ENCODE measurements at places on chromosomes 6 and 20. TPM values are rescaled to one million over a fixed set of nuclear protein-coding genes. Genes with fewer than 3 reads are reported as not detected.

DNA sequence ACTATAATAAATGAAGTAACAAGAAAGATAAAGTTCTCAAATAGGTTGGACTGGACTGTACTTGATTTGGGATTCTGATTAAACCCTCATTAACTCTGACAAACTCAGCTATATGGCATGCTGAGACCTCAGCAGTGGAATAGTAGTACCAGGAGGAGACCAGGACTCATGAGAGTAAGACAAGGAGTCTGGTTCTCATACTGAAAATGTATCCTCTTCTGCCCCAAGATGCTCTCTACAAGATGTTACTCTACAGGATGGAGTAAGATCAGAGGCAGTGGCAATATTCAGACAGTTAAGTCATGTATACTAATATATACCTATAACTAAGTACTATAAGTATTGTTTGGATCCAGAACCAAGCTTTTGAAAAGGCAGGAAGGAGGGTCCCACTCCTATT lies 31.9 kb upstream of the SYNCRIP start:
- no peak for DNase-seq

- no peak for DNase-seq
Measured at GRCh38 chr6:69732045-69732444, 64.8 kb downstream of the LMBRD1 start.

- DNase-seq = no peak
Measured at GRCh38 chr6:31131595-31131994, 7.3 kb downstream of the PSORS1C2 start.

DNA sequence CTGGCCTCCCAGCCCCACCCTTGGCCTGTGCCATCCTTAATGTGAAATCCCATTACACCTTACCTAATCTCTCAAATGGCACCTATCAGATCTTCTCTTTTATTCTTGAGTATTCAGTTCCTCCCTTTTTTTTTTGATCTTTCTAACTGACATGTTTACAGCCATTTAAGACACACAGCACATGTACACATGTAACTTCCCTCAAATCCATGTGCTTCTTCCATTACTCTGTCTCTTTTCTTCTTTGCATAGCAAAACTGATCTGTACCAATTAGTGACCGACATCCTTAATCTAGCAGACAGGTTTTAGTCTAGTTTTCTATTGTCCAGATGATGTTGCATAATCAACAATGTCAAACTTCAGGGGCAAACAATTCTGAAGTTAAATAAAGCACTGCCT lies 413.8 kb upstream of the FLRT3 start:
- DNase-seq = no peak

GRCh38 chr6:32047855-32048766 lies 9.9 kb downstream of the CYP21A2 start:
- peak; percentile 93 for DNase-seq

DNA sequence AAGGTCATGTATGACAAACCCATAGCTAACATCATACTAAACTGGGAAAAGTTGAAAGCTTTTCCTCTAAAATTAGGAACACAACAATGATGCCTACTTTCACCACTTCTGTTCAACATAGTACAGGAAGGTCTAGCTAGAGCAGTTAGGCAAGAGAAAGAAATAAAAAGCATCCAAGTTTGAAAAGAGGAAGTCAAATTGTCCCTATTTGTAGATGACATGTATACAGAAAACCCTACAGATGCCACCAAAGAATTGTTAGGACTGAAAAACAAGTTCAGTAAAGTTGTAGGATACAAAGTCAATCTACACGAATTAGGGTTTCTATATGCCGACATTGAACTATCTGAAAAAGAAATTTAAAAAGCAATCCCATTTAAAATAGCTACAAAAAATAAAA lies 89.4 kb upstream of the GLP1R start:
- DNase-seq = no peak

DNA sequence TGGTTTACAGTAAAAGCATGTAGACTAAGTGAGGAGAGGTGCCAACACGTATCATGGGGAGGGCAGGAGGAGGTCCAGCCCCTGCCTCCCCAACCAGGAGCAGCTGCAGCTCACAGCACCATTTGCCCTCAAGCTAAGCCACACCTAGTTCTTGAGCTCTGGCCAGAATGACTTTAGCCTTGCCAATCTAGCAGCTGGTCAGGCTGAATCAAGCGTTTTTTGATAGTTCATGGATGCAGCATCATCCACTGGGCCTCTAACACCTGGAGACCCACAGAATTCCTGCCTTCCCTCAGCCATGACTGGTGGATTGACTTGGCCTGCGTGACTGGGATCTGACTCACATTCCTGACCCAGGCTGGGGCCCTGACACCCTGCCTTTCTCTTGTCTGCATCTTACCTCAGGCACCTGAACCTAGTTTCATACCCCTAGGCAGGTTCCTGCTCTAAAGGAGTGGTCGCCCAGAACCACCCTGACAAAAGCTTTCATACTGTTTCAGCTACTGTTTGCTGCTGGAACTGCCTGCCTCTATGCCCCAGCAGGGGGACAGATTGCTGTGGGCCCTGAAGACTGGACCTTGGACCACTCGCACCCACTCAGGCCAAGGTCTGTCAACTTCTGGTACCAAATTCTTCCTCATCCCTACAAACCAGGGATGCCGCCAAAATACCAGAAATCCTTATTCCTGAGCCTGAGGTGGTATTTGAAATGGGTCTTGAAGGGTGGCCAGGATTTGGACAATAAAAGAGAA lies 122.3 kb downstream of the QRSL1 start:
- peak; percentile 54 for DNase-seq

DNA sequence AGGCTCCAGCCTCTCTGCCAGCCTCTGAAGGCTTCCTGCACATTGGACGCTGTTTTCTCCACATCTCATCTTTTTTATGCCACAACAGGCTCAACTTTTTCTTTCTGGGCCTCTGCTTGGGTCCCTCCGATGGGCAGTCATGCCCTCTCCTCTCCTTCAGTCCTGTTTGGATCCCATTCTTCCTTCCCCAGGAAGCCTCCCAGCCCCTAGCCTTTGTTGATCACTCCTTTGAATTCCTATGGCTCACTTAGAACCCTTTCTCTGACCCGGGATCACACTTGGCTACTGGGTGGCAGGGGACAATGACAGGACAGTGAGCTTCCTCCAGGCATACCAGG lies 4.5 kb downstream of the SLA2 start:
- no peak for DNase-seq

SLC22A16 gene
- total RNA-seq = not detected

RIMS1 gene
- 1.4 TPM for total RNA-seq

ROS1 gene
- 8.1 TPM for total RNA-seq

NMBR gene
- not detected for total RNA-seq
